ENCODE measurements at places on chromosomes 3 and 15.

- DNase-seq, result no peak
Measured at GRCh38 chr15:52417957-52418356, 110.7 kb downstream of the MYO5A start.

- DNase-seq, result no peak
Measured at GRCh38 chr3:175692256-175692655, 833.1 kb downstream of the NAALADL2 start.

DNA sequence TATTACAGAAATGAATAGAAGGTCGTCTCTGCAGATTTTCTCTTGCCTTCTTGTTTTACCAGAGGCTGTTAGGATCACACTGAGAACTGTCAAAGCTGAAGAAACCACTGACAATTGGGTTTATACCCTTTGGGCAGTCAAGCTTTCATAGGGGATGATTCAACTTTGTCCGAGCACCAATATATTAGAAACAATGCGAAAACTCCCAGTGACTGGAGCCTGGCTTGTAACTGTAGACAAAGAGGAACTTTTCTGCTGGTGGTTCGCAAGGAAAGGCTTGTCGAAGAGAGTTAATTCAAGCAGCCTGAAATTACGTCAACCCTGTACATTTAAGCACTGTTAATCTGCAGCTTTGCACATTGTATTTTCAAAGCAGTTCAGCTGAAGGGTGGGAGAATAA, 193.2 kb upstream of the ZNF385D start:
- no peak for DNase-seq

GRCh38 chr3:54676087-54676486, 251.8 kb downstream of the LRTM1 start:
- no peak for DNase-seq

DNA sequence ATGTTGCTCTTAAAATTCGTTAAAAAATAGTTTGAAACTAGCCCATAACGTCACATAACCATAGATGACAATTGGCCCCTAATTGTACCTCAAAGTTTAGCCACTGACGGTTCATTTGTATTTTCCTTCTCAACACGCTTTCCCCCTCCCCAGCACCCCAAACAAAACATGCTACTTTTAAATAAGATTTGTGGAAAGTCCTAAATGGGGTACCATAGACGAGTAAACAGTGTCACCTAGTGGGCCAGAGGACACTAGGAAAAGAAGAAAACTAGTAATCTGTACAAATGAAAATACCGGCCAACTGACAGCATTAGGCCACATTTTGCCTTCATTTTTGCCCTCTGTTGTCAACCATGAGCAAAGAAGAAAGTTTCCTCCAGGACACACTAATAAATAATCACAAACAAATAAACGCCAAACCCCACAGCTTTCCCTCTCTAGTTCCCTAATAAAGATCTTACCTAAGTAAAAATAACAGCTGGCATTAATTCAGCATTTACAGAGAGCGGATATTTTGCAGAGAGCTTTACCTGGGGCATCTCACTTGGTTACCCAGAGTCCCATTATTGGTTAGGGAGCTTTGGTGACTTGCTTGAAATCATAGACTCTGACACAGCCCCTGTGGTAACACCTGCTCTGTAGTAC, 175.1 kb upstream of the ATP11B start:
- DNase-seq, result no peak
